ENCODE measurements at places on chromosomes 6 and 20. TPM values are rescaled to one million over a fixed set of nuclear protein-coding genes. Genes with fewer than 3 reads are reported as not detected.

- no peak for DNase-seq
Observed at GRCh38 chr6:139380168-139380567, 5.7 kb upstream of the CITED2 start.

TBXT gene
- total RNA-seq: not detected

DNA sequence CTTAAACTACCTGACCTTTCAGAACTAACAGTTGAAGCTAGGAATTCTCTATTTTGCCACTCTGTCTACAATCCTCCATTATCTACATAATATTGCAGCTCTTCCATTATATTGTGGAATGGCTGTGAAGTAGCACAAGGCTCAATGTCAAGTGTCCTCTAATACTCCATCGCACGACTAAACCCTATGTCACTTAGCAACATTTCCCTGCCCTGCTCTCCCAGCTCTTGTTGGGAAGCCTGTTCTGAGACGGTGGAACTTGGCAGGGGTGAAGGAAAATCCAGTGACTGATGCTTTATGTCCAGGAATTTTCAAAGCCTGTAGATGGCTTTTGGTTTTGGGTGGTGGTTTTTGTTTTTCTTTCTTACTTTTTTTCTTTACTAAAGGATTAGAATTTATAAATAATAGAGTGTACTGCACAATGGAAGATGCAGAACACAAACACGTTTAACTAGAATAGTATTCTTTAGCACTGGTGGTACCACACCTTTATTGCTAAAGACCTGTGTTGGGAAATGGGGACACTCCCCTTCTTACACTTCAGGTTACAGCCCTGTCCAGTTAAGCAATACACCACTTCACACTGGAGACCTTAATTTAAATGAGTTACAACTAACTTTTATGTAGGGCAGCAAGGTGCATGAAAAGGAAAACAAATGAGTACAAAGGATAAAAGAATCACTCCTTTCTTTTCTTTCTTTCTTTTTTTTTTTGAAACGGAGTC, 20.7 kb upstream of the AMD1 start:
- DNase-seq: peak; percentile 36

DNA sequence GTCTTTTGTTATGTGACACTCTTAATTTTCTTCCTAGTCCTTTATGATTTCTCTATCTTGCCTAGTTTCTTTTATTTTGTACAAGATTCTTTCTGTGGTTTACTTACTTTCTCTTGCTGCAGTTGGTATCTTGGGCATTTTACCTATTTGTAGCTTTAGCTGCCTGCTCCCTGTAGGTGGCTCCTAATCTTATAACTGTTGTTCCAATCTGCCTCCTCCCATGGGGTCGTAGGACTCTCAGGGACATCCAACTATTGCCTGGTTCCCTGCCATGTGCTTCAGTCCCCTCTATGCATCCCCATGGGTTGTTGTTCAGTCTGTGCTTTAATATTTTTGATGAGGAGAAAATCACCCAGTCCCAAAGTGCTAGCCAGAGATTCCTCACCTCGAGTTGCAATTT, 31.4 kb downstream of the RIN2 start:
- no peak for DNase-seq

MYCT1 gene
- total RNA-seq: 4.5 TPM

DDX27 gene
- 38.2 TPM for total RNA-seq

Measured in stomach (tissue), 19 donors.